ENCODE measurements at places on chromosomes 2 and 18.

DNA sequence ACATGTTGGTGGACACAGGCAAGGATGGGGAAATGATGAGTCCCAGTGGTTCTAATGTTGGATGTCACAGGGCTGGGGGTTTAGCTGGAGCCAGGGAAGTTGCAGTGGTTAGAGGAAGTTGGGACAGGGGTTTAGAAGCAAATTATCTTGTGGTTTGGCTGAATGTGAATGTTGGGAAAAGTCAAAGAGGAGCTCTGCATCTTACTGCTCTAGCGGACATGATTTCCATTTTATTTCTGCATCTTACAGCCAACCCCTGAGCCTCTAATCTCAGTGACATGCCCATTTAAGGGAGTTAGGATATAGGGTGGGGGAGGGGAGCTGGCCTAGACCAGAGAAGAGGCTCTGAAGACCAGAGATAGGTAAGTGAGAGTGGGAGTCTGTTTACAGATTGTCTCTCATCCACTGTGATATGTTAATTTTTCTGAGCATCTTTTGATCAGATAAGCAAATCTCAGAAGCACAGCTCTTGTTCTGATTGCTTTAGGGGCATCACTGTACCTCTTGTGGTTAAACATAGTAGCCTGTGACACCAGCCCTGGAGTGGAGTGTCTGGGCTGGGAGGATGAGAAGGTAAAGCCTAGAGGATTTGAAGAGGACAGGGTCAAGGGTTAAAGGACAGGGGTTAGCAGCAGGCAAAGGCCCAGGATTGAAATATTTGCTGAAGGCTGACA lies 43.6 kb downstream of the SETBP1 start:
- peak overlapping the region; percentile 27 for H3K4me3 ChIP-seq
- H3K4me1 ChIP-seq, result peaks cover 85% of the 10 kb centered on the region
- peak overlapping the region; percentile 88 for H3K27ac ChIP-seq
- peaks cover 37% of the 10 kb centered on the region for H3K36me3 ChIP-seq
- peak; percentile 52 for DNase-seq

- H3K36me3 ChIP-seq, result no peaks in the 10 kb centered on the region
- no peak overlapping the region for H3K27ac ChIP-seq
- H3K4me1 ChIP-seq, result no peaks in the 10 kb centered on the region
- H3K27me3 ChIP-seq, result no peaks in the 10 kb centered on the region
- no peak overlapping the region for H3K4me3 ChIP-seq
- no peak for DNase-seq
Measured at GRCh38 chr2:18251486-18251885, 309.0 kb downstream of the RDH14 start.

DNA sequence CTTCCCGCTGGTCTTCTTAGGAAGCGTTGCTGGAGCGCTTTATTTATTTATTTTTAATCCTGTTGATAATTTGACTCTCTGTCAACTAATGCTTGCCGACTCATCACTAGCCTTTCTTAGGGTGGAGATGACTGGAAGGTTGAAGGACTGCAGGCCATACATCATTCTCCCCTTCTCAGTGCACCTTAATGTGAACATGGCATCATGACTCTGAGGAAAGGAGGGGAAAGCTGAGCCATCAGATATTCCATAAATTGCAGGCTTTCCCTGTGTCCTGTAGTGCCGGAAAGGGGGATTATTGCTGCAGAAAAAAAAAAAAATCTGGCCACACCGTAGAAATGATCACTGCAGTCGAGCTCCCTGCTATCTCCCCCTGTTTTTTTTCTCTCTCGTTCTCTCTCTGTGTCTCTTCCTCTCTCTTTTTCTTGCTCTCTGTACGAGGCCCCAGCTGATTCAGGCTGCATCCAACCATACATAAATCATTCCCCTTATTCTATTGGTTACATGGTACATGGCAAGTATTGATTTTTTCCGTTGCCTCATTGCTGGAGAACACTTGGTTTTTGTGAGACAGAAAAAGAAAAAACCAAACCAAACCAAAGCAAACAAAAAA lies 125.8 kb upstream of the EFEMP1 start:
- H3K27me3 ChIP-seq, result no peaks in the 10 kb centered on the region
- H3K27ac ChIP-seq, result no peak overlapping the region
- no peak overlapping the region for H3K4me3 ChIP-seq
- no peaks in the 10 kb centered on the region for H3K36me3 ChIP-seq

DNA sequence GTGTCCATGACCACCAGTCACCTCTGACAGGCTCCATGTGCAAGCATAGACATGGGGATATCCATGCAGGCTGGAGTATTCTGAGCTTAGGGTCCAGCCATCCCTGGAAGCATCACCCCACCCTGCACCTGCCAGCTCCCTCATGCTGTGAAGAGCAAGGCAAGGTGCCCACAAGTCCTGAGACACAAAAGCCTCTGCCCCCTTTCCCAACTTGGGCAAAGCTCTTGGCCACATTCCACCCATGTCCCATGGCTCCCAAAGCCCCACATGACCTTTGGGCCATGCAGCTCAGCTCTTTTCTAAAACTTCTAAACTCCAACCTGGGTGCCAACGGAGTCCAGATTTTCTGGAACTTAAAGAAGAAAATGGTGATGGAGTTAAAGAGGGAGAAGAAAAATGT lies 99.8 kb upstream of the SH3BP4 start:
- no peaks in the 10 kb centered on the region for H3K36me3 ChIP-seq
- H3K27me3 ChIP-seq, result no peaks in the 10 kb centered on the region
- no peak overlapping the region for H3K27ac ChIP-seq
- no peak overlapping the region for H3K4me3 ChIP-seq
- no peaks in the 10 kb centered on the region for H3K4me1 ChIP-seq

Data from activated CD8-positive, alpha-beta memory T cell treated with anti-CD3 and anti-CD28 coated beads, Interleukin-2, amount 10 ng/mL, durations not matched to agents 7 days and 5 days (primary cell).